Immature natural killer cell (primary cell): ENCODE measurements at places on chromosomes 4 and X. TPM values are rescaled to one million over a fixed set of nuclear protein-coding genes. Genes with fewer than 3 reads are reported as not detected.

- H3K36me3 ChIP-seq, result peaks cover 15% of the 10 kb centered on the region
- H3K4me1 ChIP-seq, result no peaks in the 10 kb centered on the region
- no peak overlapping the region for H3K4me3 ChIP-seq
- no peak for DNase-seq
These were observed 53.5 kb downstream of the REELD1 start for GRCh38 chr4:146267826-146268225.

DNA sequence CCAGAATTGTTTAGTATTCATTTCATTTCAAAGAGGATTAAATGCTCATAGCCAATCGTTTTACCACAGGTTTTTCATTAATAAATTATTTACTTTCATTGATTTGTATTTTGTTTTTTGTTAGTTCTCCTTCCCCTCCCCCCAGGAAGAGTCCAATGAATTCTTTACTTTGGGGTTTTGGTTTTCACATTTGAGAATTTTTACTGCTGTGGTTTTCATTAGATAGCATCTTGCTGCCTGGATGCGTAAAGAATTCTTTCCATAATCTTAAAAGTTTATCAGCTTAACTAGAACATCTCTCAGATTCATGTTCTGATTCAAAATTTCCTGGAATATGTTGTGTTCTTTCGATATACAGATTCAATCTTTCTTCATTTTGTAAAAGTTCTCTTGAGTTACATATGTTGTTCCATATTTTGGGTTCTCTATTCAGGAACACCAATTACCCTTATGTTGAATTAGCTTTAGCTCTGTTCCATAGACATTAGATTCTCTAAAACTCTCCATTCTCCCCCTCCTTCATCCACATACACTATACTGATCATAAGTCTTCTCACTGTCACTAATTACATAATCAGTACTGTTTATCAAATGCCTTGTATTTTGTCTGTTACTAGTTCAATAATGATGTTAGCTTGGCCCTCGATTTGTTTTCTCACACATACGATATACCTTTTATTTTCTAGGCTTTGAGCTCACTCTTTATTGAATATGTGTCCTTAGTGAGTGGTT lies 184.4 kb downstream of the CAMK2D start:
- peaks cover 5% of the 10 kb centered on the region for H3K36me3 ChIP-seq
- no peak for DNase-seq
- H3K27ac ChIP-seq, result no peak overlapping the region
- H3K4me3 ChIP-seq, result no peak overlapping the region
- no peaks in the 10 kb centered on the region for H3K27me3 ChIP-seq
- peaks cover 78% of the 10 kb centered on the region for H3K4me1 ChIP-seq

- no peak overlapping the region for H3K4me3 ChIP-seq
- peaks cover 5% of the 10 kb centered on the region for H3K4me1 ChIP-seq
- no peak for DNase-seq
These were observed 27.1 kb downstream of the PDLIM3 start for GRCh38 chr4:185508181-185508580.

DNA sequence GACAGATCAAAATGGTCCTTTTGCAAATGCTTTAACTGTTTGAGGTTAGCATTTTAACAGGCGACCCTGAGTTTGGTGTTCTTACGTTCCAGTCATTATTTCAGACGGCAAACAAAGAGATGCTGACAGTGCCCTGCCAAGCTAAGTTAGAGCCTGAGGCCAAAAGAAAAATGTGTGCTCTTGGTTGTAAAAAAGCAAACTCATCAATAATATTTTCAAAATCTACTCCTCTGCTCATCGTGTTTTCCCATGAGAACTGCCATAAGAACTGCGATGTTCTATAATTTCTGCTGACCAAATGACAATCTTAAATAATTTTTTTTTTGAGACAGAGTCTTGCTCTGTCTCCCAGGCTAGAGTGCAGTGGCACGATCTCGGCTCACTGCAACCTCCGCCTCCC lies 62.7 kb upstream of the BCLAF3 start:
- H3K27ac ChIP-seq, result no peak overlapping the region
- no peaks in the 10 kb centered on the region for H3K36me3 ChIP-seq
- H3K4me3 ChIP-seq, result no peak overlapping the region
- no peak for DNase-seq

- H3K4me1 ChIP-seq, result no peaks in the 10 kb centered on the region
- H3K27ac ChIP-seq, result no peak overlapping the region
These were observed 15.4 kb upstream of the MSANTD1 start for GRCh38 chr4:3233391-3234071.

GRCh38 chr4:55269470-55269869 lies 76.6 kb upstream of the SRD5A3 start:
- H3K4me3 ChIP-seq, result no peak overlapping the region
- H3K27ac ChIP-seq, result no peak overlapping the region
- H3K27me3 ChIP-seq, result peaks cover 4% of the 10 kb centered on the region
- H3K36me3 ChIP-seq, result no peaks in the 10 kb centered on the region
- H3K4me1 ChIP-seq, result no peaks in the 10 kb centered on the region
- no peak for DNase-seq

DNA sequence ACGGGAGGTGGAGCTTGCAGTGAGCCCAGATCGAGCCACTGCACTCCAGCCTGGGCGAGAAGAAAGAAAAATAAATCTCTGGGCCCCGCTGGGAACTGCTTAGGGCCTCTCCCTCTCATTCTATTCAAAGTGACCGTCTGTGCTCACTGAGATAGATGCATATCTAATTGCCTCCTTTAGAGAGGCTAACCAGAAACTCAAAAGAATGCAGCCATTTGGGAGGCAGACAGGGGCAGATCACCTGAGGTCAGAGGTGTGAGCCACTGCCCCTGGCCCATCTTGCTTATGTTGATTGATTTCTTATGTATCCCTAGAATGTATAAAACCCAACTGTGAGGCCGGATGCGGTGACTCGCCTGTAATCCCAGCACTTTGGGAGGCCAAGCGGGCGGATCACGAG lies 6.2 kb upstream of the CSF2RA start:
- H3K27me3 ChIP-seq, result no peaks in the 10 kb centered on the region
- no peaks in the 10 kb centered on the region for H3K36me3 ChIP-seq
- H3K4me1 ChIP-seq, result peaks cover 7% of the 10 kb centered on the region
- no peak for DNase-seq

GRCh38 chrX:23911126-23911835 lies 3.5 kb downstream of the CXorf58 start:
- peaks cover 3% of the 10 kb centered on the region for H3K27me3 ChIP-seq
- no peak for DNase-seq
- no peak overlapping the region for H3K27ac ChIP-seq
- no peak overlapping the region for H3K4me3 ChIP-seq
- peaks cover 12% of the 10 kb centered on the region for H3K4me1 ChIP-seq

DNA sequence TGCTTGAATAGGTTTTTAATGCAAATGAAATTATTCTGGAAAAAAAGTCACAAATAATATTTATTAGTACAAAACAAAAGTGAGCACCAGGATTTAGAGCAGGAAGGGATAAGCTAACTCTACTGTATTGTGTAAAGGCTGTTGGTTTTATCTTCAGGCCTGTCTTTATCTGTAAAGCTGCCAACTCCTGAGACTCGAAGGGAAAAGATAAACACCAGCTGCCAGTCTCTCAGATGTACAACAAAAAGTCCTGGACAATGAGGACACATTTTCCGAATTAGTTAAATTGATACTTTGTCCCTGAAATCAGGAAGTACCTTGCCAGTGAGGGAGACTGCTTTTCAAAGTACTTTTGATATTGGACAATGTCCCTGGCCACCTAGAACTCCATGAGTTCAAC lies 8.8 kb downstream of the DDX60 start:
- peaks cover 6% of the 10 kb centered on the region for H3K4me1 ChIP-seq
- DNase-seq, result no peak
- no peak overlapping the region for H3K4me3 ChIP-seq
- peaks cover 1% of the 10 kb centered on the region for H3K27me3 ChIP-seq
- H3K27ac ChIP-seq, result no peak overlapping the region

TAB3 gene
- 3.9 TPM for polyA plus RNA-seq

SRPK3 gene
- not detected for polyA plus RNA-seq

GRCh38 chrX:138057883-138058282 lies 492.0 kb downstream of the ZIC3 start:
- DNase-seq, result no peak
- H3K27ac ChIP-seq, result no peak overlapping the region
- no peak overlapping the region for H3K4me3 ChIP-seq

DNA sequence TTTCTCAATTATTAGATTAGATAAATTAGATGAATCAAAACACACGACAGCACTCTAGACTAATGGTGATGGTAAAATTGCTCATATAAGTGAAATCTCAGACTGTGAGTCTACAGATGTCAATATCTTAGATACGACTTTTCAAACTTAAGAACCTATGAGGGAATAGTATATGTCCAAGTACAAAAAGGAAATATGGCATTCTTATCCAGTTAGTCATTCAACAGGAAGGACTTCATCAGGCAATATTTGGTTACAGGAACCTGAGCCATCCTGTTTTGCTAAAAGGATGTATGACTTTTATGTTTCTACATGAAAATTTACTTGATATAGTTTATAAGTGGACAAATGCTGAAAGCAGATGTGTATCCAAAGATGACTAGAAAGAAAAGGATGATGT lies 107.0 kb downstream of the CT47B1 start:
- H3K4me1 ChIP-seq, result no peaks in the 10 kb centered on the region
- H3K36me3 ChIP-seq, result no peaks in the 10 kb centered on the region
- H3K27ac ChIP-seq, result no peak overlapping the region
- no peak for DNase-seq
